ENCODE measurements at places on chromosomes 5 and 9. TPM values are rescaled to one million over a fixed set of nuclear protein-coding genes. Genes with fewer than 3 reads are reported as not detected.

DNA sequence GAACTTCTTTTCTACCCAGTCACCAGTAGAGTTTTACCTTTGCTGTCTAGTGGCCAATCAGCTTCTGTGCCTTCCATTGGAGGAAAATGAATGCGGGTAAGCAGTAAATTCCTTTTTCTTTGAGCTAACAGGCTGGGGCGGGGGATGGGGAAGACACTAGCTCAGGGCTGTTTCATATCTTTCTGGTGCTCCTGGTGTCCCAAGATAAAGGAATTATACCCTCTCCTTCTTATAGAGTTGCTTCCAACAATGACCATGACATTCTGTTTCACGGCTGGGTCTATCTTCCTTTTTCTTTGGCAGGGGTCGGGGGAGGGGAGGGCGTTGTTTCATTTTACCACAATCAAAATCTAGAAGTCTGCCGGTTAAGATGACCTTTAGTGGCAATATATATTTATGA is 51.2 kb upstream of the RPS23 start:
- DNase-seq: no peak

DNA sequence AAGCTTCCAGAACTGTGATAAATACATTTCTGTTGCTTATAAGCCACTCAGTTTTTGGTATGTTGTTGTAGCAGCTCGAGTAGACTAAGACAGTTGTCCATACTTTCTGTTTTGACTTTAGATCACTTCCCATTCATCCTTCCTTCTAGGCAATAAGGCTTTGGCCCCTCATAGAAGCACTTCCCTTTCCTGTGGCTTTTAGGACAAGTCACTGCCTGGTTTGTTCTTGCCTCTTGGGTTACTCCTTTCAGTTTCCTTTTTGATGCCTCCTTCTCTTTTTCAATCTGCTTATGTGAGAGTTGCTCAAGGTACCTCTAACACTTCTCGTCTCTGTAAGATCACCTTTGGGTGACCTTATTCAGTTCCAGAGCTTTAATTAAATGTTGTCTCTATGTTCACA is 72.4 kb upstream of the NTRK2 start:
- DNase-seq: no peak

DNA sequence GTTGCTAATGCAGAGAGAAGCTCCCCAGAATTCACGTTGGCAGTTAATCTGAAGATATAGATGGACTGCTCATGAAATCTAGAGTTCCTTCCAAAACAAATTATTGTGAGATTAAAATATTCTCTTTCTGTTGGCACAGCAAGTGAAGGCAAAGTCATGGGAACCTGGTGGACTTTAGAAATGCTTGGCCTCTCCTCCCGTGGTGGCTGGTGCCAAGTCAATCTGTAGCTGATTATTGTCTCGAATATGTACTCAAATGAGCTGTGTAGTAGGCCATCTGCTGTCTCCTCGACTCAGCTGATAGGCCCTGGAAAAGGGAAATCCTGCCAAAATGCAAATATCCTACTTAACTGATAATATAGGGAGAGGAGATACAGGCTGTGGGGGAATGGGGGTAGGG is 69.3 kb downstream of the DAPK1 start:
- DNase-seq: peak; percentile 43

DNA sequence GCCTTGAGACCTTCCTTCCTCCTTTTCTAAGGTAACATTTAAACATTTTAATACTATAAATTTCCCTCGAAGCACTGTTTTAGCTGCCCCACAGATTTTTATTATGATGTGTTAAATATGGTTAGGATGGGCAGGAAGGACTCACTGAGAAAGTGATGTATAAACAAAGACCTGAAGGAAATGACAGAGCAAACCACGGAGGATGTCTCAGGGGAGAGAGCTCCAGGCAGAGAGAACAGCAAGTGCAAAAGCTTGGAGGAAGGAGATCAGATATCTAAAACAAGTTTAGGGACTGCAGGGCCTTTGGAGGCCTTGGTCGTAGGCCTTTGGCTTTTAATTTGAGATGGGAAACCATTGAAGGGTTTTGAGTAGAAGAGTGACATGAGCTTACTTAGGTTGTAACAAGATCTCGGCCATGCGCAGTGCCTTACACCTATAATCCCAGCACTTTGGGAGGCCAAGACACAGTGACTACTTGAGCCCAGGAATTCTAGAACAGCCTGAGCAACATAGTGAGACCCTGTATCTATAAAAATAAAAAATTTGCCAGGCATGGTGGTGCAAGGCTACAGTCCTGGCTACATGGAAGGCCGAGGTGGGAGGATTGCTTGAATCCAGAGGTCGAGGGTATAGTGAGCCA is 35.5 kb upstream of the LRRTM2 start:
- DNase-seq: no peak

DNA sequence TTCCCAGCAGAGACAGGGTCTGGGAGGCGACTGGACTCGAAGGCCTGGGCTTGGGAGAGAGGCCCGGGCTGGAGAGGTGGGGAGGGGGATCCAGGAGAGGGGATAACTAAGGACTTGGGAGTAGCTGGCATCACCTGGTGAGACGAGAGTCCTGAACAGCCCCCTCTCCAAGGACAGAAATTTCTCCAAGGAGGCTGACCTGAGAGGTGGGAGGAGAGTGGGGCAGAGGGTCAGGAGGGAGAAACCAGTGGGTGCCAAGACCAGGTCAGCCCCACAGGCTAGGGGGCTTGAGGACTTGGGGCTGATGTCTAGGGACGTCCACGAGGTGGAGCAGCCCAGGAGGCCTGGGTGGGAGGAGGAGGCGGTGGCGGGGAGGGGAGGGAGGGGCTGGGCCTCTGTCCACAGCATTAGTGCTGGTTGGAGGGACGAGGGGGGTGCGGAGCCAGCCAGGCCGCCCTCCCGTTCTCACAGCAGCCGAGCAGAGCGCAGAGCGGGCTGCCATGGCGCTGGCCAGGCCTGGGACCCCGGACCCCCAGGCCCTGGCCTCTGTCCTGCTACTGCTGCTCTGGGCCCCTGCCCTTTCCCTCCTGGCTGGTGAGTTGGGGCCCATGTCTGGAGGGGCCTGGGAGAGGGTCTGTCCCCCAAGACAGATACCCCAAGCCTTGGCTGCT is at the start of gene CRB2:
Gene CRB2, plus strand, starts transcription at position 437 of the 671 bp plus-strand sequence. Its CDS starts 64 bp downstream, at position 501.
- peak; percentile 93 for DNase-seq

GRCh38 chr5:139638090-139638735 is 9.9 kb upstream of the CXXC5 start:
- peak; percentile 87 for DNase-seq

- no peak for DNase-seq
Observed at GRCh38 chr5:68385936-68386335, 170.4 kb downstream of the PIK3R1 start.

- no peak for DNase-seq
Observed at GRCh38 chr5:32508806-32509805, 64.6 kb upstream of the ZFR start.

GRCh38 chr9:4657426-4658159 is 4.5 kb upstream of the PLPP6 start:
- DNase-seq: no peak

DNA sequence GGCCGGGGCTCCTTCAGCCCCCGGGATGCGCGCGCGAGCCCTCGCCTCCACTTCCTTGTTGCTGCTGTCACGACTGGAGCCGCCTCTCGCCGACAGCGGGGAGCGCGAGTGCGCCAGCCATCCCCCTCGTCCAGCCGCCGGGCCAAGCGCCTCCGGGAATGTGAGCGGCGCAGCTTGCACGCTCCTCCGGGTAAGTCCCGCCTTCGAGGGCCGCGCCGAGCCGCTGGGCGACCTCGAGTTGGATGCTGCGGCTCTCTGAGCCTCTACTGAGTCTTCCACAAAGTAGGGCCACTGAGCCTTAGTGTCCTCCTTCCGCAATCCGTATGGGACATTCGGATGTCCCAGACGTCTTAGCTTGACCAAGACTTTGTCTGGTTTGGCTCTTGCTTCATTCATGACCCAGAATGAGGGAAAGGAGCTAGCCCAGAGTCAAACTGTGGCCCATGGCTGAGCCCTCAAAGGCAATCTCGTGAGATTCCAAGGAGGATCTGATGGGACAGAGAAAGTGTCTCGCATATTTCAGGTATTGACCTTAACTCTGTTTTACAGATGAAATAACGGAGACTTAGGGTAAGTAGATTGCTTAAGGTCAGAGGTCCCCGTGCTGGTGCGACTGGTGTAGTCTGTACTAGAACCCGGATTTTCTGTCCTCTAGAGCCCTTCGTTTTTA is 586 bp downstream of the HMGXB3 start:
- peak; percentile 80 for DNase-seq

The SPINK7 gene
- total RNA-seq: not detected

Measured in H7 (cell line).